ENCODE measurements at places on chromosomes 4 and X. TPM values are rescaled to one million over a fixed set of nuclear protein-coding genes. Genes with fewer than 3 reads are reported as not detected.

GRCh38 chrX:107576841-107577240, 51.5 kb upstream of the PRPS1 start:
- no peak overlapping the region for H3K4me3 ChIP-seq
- H3K27me3 ChIP-seq, result no peaks in the 10 kb centered on the region
- H3K4me1 ChIP-seq, result no peaks in the 10 kb centered on the region
- H3K36me3 ChIP-seq, result no peaks in the 10 kb centered on the region

GRCh38 chr4:168264903-168265302, 53.6 kb downstream of the DDX60 start:
- no peak overlapping the region for H3K4me3 ChIP-seq
- H3K27ac ChIP-seq, result peak overlapping the region; percentile 82
- no peak for DNase-seq

DNA sequence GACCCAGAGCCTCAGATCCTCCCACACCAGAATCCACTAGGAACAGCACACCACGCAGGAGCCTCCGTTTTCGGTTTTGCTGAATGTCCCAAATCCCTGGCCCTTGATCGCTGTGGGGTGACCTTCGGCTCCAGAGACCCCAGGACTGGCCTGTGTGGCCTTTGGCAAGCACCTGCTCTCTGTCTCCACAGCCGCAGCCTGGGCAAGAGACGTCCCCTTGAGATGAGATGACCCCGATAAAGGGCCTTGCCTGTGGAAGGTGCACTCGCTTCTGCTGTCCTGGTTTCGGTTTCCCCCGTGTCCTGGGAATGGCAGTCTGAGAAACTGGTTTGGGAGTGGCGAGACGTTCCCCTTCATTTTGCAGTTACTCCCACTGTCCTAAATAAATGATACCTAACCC, 9.6 kb downstream of the PSAPL1 start:
- no peaks in the 10 kb centered on the region for H3K27me3 ChIP-seq
- H3K4me3 ChIP-seq, result no peak overlapping the region
- H3K4me1 ChIP-seq, result no peaks in the 10 kb centered on the region

DNA sequence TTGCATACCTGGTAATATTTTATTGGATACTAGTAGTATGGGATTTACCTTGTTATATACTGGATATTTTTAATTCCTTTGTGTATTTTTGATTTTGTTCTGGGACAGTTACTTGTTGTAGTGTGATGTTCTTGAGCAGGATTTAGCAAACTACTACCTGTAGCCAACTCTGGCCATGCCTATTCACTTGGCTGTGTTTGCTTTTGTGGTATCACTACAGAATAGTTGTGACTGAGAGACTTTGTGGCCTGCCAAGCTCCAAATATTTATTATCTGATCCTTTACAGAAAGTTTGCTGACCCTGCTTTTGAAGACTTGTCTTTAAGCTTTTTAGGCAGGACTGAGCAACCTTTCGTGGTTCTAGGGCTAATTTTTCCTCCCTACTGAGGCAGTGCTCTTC, 17.8 kb downstream of the ZCCHC4 start:
- no peaks in the 10 kb centered on the region for H3K36me3 ChIP-seq
- DNase-seq, result no peak
- H3K27ac ChIP-seq, result no peak overlapping the region
- H3K4me3 ChIP-seq, result no peak overlapping the region
- no peaks in the 10 kb centered on the region for H3K4me1 ChIP-seq
- H3K27me3 ChIP-seq, result no peaks in the 10 kb centered on the region

DNA sequence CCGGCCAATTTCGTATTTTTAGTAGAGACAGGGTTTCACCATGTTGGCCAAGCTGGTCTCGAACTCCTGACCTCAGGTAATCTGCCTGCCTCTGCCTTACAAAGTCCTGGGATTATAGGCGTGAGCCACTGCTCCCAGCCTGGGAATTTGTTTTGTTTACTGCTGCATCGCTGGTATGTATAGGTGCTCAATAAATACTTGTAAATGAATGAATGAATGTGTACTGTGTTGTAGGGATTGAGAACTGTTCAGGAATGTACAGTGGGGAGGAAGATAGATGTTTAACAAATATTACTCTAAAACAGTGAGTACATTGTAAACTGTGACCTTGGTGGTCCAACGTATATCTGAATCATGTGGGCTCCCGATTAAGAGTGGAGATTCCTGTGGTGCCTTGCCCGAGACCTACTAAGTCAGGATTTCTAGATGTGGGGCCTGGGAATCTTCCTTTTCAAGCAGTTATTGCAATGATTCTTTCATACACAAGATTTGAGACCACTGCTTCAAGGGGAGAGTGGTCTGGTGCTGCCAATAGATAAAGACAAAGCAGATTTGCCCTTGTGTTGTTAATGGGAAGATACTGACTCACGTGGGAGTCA, 41.0 kb downstream of the WWC2 start:
- no peak for DNase-seq
- H3K4me3 ChIP-seq, result no peak overlapping the region
- H3K27me3 ChIP-seq, result no peaks in the 10 kb centered on the region
- H3K36me3 ChIP-seq, result no peaks in the 10 kb centered on the region

DNA sequence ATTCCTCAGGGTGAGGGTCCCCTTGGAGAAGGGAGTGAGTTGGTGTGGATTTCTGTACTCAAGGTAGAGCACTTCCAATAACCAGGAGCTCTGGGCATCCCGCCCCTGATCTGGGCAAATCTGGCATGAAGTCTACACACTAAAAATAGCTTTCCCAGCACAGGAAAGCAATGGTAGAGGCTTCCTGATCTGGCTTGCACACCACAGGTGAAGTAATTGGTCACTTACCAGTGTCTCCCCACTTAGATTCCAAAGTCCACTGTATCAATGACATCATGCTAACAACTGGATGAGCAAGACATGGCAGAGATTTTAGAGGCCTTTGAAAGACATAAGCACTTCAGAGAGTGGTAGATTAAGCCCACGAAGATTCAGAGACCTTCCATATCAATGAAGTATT, 17.8 kb upstream of the IDS start:
- no peak overlapping the region for H3K4me3 ChIP-seq
- no peaks in the 10 kb centered on the region for H3K27me3 ChIP-seq
- H3K27ac ChIP-seq, result no peak overlapping the region

- no peak for DNase-seq
- H3K27me3 ChIP-seq, result no peaks in the 10 kb centered on the region
- H3K36me3 ChIP-seq, result no peaks in the 10 kb centered on the region
- no peak overlapping the region for H3K4me3 ChIP-seq
Observed at GRCh38 chr4:164215113-164215741, 538.7 kb upstream of the SMIM31 start.

DNA sequence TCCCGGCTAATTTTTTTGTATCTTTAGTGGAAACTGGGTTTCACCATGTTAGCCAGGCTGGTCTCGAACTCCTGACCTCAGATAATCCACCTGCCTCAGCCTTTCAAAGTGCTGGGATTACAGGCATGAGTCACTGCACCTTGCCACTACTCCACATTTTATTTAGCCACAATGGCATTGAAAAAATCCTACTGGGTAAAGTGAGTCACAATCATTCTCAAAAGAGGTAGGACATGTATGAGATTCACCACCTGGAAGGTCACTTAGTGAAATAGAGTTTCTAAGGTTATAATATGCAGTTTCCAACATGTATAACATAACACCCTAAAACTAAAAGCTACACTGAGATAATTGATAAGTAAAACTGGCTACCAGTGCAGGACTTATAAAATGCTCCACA, 159.2 kb downstream of the BTC start:
- H3K4me3 ChIP-seq, result no peak overlapping the region
- H3K4me1 ChIP-seq, result no peaks in the 10 kb centered on the region
- no peaks in the 10 kb centered on the region for H3K36me3 ChIP-seq
- no peak overlapping the region for H3K27ac ChIP-seq
- H3K27me3 ChIP-seq, result no peaks in the 10 kb centered on the region
- no peak for DNase-seq

GRCh38 chrX:9671998-9672397, 93.6 kb downstream of the GPR143 start:
- H3K4me3 ChIP-seq, result no peak overlapping the region
- no peaks in the 10 kb centered on the region for H3K27me3 ChIP-seq
- no peak for DNase-seq
- peaks cover 4% of the 10 kb centered on the region for H3K4me1 ChIP-seq
- no peaks in the 10 kb centered on the region for H3K36me3 ChIP-seq

- peaks cover 59% of the 10 kb centered on the region for H3K36me3 ChIP-seq
- DNase-seq, result no peak
- H3K4me1 ChIP-seq, result no peaks in the 10 kb centered on the region
- no peak overlapping the region for H3K27ac ChIP-seq
- H3K27me3 ChIP-seq, result peaks cover 72% of the 10 kb centered on the region
Observed at GRCh38 chrX:47240619-47241018, 7.8 kb downstream of the USP11 start.

- no peaks in the 10 kb centered on the region for H3K4me1 ChIP-seq
- no peak overlapping the region for H3K27ac ChIP-seq
- H3K27me3 ChIP-seq, result no peaks in the 10 kb centered on the region
- H3K4me3 ChIP-seq, result no peak overlapping the region
Observed at GRCh38 chrX:110397339-110397738, 38.7 kb downstream of the RTL9 start.

DNA sequence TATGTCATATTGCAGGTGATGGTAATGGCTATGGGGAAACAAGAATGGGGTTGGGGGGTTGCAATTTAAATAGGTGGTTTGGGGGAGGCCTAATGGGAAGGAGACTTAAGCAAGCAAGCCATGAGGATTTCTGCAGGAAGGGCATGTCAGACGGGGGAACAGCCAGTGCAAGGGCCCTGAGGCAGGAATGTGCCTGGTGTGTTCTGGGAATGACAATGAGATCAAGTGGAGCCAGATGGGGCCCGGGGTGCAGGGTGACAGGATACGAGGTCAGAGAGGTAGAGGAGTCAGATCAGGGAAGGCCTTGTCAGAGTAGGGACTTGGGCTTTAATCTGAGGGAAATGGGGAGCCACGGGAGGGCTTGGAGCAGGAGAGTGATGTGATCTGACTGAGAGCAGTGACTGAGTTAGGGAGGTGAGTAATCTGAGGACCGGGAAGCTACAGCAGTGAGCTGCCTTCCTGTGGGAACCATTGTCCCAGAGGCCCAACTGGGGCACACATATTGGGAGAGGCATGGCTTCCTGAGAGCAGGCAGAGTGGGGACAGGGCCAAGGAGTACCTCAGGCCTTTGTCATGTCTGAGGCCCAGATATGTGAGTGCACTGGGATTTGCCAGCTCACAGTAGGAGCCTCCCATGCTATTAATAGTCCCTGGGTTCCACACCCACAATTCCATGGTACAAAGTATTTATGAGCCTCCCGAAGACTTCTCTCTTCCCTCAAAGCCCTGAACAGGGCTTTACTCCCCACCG, 139.8 kb downstream of the BCOR start:
- no peak overlapping the region for H3K4me3 ChIP-seq

- DNase-seq, result no peak
- no peak overlapping the region for H3K27ac ChIP-seq
- H3K4me1 ChIP-seq, result no peaks in the 10 kb centered on the region
- H3K27me3 ChIP-seq, result no peaks in the 10 kb centered on the region
Observed at GRCh38 chr4:109826719-109827118, 1.1 kb upstream of the RRH start.

- DNase-seq, result no peak
- no peak overlapping the region for H3K4me3 ChIP-seq
- no peaks in the 10 kb centered on the region for H3K4me1 ChIP-seq
- no peak overlapping the region for H3K27ac ChIP-seq
Observed at GRCh38 chr4:47669946-47670345, 167.9 kb downstream of the CORIN start.

DNA sequence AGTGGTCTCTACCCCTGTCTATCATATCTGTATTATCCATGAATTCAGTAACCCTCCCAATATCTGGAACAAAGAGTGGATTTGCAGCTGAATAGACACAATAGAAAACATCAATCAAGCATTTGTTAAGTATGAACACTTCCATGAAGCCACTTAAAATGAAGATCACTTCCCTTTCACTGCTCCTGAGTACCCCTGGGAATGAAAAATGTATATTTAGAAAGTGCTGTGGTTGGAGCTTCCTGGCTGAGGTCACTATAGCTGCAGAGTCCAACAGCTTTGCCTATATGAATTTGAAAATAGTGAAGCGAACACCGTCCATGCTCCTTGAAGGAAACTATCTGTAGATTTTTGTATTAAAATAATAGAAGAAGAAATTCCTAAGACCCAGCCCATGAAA, 227.0 kb downstream of the DTHD1 start:
- no peaks in the 10 kb centered on the region for H3K27me3 ChIP-seq
- no peaks in the 10 kb centered on the region for H3K36me3 ChIP-seq
- DNase-seq, result no peak
- H3K4me1 ChIP-seq, result no peaks in the 10 kb centered on the region
- H3K4me3 ChIP-seq, result no peak overlapping the region

DNA sequence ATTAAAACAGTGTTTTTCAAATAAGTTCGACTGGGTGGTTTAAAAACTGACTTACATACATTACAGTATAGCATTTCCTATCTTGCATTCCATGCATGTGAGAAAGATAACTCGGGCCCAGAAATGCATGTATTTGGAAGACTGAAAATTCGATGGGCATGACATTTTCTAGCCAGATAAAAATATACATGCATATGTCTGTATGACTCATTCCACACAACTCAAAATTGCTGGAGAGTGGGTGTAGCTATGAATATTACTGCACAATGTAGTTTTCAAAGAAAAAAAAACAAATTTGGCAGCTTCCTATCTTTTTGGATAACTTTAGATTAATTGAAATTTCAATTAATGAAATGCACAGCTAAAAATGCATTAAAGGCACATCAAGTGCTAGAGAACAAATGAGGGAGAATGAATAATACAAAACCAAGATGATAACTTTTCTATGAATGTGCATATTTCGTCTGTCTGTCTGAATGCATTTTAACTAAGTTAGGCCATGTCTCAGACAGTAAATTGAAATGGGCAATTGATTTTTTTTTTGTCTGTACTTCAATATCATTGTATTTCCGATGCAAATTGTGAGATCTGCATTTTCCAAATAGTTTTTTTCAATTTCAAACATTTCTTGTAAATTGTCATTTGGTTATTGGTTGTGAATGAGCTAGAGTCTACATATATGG, 54.5 kb upstream of the GABRA2 start:
- no peak overlapping the region for H3K27ac ChIP-seq
- H3K27me3 ChIP-seq, result no peaks in the 10 kb centered on the region
- no peaks in the 10 kb centered on the region for H3K4me1 ChIP-seq
- no peak for DNase-seq

The RIPPLY1 gene
- 0.07 TPM for polyA plus RNA-seq

The ADRA2C gene
- polyA plus RNA-seq, result 7.3 TPM

The TGIF2LX gene
- not detected for polyA plus RNA-seq

The CT45A2 gene
- not detected for polyA plus RNA-seq

The TMEM271 gene
- not detected for polyA plus RNA-seq

The NOX1 gene
- not detected for polyA plus RNA-seq

The SHISA3 gene
- polyA plus RNA-seq, result 14.9 TPM

The VCX3B gene
- polyA plus RNA-seq, result 0.10 TPM

The IGSF1 gene
- polyA plus RNA-seq, result 0.19 TPM

The GPR78 gene
- polyA plus RNA-seq, result 0.01 TPM
